NCI-H1417 (cell line): ENCODE measurements at places on chromosomes 11 and 22.

- DNase-seq = no peak
Observed at GRCh38 chr22:29473001-29473400, 7.0 kb upstream of the NEFH start.

GRCh38 chr11:36409152-36409816, 100.8 kb downstream of the TRAF6 start:
- DNase-seq = no peak

DNA sequence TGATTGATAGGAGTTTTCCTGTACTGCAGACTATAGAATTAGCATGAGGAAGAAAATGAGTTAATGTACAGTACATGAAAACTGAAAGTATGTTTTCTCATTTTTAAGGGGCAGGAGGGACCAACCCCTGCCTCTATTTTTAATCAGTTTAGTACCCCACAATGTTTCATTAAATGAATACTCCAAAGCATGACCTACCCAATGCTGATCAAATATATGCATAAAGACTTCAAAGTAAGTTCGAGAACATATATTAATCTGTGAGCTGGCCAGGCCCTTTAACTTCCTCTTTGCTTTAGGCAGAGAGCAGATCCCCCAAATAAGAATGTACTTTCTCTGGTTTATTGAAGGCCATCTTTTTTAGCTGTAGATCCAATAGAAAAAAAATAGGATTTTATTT, 161.0 kb downstream of the FCHSD2 start:
- DNase-seq = no peak

- DNase-seq = no peak
Observed at GRCh38 chr11:15557457-15558230, 442.9 kb downstream of the INSC start.

DNA sequence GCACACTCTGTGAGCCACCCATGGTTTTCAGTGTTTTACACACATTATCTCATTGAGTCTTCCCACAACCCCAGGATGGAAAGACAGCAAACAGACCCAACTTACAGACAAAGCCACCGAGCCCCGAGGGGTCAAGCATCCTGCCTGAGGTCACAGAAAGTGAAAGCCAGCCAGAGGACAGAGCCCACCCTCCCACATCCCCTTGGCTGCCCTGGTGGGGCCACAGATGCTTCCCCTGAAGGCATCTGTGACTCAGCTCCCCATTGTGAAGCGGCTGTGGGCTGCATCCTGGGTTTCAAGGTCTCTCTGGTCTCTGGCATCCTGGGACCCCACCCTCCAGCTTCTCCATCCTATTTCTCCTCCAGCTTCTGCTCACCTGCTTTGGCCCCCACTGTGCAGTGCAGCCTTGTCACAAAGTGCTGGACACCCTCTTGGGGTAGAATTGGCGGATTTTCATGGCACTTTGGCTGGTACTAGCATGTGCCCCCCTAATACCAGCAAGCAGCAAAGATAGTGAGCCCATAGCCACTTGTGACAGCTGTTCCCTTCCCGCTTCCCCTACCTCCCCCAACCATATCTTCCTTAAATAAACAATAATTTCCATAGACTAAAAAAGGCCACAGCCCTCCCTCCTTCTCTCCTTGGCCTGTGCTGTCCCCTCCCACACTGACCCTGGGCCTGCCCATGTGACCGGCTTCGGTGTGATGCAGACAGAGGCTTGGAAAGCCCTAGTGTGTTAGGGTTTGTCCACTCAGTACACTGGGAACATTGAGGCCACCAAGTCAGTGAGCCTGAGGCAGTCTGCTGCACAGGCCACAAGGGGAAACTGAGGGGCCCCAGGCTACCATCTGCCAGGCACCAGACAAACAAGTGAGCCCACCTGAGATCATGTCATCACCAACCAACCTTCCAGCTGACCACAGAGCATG, 53.9 kb upstream of the SHISAL1 start:
- DNase-seq = no peak

- DNase-seq = no peak
Observed at GRCh38 chr22:45376009-45376408, 37.4 kb downstream of the SMC1B start.

GRCh38 chr11:2524446-2525165, 79.8 kb downstream of the KCNQ1 start:
- no peak for DNase-seq

GRCh38 chr11:129102225-129102624, 89.9 kb downstream of the ARHGAP32 start:
- DNase-seq = no peak

- DNase-seq = peak; percentile 67
Observed at GRCh38 chr11:64044730-64045393, 9.1 kb downstream of the FLRT1 start.

- DNase-seq = no peak
Observed at GRCh38 chr22:35109616-35110015, 43.7 kb downstream of the ISX start.

DNA sequence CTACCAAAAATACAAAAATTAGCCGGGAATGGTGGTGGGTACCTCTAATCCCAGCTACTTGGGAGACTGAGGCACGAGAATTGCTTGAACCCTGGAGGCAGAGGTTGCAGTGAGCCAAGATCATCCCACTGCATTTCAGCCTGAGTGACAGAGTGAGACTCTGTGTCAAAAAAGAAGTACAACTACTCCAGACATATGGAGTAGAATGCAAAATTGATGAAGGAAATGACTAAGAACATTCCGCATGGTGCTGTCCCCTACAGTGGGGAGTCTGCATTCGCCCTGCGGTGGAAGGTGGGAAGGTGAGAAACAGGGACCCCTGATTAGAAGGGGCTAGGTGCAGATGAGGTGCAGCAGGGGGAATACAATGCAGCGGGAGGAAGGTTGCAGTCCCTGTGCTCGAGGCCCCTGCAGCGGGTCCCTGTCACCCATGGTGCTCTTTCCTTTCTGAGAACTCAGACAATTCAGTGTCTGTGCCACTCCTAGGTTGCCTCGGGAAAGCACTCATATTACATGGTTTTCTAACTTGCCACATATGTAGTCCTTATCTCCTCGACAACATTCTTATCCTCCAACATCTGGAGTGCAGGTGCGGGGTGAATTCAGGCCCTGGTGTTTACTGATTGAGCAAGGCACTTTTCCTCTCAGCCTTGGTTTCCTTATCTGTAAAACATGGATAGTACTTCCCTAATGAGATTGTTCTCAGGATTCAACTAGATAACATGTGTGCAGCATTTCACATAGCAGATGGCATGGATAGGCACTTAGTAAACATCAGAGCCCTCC, 5.2 kb downstream of the POLD4 start:
- no peak for DNase-seq

DNA sequence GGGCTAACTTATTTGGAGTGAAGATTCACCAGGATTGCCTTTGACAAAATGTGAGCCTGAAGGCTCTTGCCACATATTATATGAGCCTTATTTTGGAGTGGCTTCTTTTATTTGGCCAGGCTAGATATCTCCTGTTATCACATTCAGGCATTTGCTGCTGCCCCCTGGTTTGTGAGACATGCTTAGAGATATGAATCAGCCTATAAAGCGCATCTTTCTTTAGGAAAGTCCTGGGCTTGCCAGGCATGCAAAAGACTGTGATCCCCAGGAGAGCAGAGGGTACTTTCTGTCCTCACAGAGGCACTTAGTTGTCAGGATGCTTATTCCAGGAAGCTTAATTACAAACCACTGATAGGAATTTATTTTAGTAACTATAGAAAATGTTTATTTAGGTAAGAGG, 333.3 kb downstream of the FAT3 start:
- DNase-seq = no peak

- no peak for DNase-seq
Observed at GRCh38 chr11:80841675-80842074, 1400.8 kb upstream of the TENM4 start.

- peak; percentile 60 for DNase-seq
Observed at GRCh38 chr11:118581057-118581456, 8.8 kb downstream of the ARCN1 start.

DNA sequence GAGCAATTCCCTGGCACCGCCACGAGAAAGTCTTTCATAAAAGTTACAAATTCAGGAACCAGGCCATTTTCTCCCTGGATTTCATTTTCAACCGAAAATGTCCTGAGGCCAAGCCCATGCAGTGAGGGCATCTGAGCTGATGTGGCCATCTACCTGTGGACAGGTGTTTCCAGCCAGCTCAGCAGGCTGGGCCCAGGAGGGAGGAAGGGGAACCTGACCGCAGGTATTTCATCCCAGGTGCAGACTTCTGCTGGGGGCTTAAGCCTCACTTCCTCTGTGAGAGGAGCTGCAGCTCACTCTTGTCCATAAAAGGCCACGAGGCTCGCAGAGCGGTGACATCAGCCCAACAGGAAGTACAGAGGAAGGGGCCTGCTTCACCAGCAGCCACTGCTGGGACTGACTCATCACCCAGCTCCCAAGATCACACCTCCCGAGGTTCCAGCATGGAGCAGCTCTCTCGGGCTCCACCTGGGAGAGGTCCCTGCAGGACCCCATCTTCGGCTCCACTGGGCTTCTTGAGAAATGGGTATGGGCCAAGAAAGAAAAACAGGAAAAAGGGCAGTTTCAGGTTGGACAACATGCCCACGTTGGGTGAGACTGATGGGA, 56.4 kb downstream of the MYH9 start:
- peak; percentile 5 for DNase-seq

GRCh38 chr22:44584256-44584902, 86.3 kb upstream of the RTL6 start:
- DNase-seq = peak; percentile 3

DNA sequence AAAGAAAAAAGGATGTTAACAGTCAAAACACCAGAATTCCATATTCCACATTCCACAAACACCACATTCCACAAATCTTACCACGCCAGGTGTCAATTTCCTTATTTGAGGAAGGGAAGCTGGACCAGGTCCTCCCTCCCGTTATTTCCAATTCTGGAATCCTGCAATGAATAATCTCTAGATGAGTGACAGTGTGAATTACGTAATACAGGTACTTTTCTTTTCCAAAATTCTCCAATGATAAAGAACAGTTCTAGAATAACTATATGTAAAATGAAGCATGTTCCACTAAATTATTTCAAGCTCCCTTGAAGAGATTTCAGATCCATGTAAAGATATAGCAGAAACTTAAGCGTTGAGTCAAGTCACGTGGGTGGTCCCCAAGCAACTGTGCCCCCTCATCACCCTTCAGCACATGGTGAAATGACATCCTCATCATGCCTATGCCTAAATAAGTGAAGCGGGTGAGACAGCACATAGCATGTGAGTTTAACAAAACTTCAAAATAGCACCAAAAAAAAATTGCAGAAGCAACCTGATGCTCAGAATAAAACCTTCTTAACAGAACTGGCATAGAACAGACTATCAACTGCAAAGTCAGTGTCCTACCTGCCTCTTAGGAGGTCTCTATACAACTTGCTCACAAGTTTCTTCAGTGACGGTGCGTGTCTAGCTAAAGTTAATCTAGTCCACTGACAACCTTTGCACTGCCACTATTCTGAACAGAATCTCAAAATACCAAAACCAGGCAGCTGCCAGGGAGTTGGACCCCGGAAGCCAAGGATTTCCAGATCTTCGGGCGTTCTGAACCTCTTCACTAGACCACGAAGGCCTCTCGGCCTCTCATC, 876 bp downstream of the NFRKB start:
- no peak for DNase-seq

DNA sequence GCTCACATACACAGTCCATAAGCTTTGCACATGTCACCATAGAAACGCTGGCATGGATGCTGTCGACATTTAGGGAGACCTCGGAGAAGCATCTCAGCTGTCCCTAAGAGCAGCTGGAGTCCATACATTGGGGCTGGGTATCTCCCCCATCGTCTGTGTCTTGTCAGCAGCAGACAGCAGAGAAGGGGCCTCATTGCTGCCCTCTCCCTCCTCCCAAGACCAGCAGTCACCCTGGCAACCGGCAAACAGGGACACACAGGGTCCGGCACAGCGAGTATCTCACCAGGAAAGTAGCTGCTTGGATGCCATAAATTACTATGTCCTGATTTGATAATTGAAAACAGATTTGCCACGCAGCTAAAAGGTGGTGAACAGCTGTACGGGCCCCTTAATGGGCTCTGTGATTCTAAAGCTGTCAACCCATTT, 84.4 kb downstream of the CD44 start:
- DNase-seq = peak; percentile 78

- DNase-seq = peak; percentile 91
Observed at GRCh38 chr11:19225581-19225980, 15.2 kb downstream of the E2F8 start.

DNA sequence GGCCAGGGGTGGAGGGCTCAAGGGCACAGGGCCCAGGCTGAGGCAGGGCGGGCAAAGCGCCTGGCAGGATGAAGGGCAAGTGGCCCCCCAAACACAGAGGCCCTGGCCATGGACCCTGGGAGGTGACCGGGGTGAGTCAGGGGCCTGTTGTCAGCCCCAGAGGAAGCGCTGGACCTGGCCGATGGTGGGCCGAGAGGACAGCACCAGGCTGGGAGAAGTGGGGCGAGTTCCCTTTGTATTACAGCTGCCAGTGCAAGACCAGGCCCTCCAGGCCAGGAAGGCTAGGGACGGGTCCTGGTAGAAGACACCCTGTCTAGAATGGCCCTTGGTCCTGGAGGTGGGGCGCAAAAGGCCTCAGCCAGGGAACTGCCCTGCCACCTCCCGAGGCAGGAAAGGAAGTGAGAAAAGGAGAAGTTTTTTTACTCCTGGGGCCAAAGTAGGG, 12.8 kb downstream of the CXCR5 start:
- DNase-seq = no peak

- DNase-seq = no peak
Observed at GRCh38 chr11:111935317-111936039, 1.7 kb upstream of the DIXDC1 start.

DNA sequence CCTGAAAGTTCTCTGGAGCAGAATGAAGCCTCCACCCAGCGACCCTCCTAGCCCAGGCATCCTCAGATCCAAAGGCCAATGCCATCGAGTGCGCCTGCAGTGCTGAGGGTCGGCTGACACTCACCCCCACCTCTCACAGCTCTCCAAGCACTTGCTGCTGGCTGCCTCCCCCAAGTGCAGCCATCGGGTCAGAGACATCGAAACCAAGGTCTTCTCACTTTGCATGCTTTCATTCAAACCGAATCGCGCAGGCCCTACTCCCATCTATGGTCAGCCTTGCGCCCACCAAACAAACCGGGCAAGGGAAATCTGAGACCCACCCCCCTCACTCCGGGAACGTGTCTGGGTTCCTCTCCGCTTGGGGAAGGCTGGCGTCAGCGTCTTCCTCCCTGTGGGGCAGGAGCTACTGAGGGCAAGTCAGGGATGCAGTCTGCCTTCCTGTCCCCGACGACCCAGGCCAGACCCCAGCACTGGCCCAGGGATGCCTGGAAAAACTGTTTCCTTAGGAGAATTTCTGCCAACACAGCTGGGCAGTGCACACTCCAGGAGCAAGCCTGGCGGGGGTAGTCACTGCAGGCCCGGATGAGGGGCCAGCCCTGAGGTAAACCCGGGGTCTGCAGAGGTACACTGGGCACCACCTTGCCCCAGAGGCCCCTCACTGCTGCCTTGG, 7.0 kb downstream of the WNT7B start:
- DNase-seq = no peak

DNA sequence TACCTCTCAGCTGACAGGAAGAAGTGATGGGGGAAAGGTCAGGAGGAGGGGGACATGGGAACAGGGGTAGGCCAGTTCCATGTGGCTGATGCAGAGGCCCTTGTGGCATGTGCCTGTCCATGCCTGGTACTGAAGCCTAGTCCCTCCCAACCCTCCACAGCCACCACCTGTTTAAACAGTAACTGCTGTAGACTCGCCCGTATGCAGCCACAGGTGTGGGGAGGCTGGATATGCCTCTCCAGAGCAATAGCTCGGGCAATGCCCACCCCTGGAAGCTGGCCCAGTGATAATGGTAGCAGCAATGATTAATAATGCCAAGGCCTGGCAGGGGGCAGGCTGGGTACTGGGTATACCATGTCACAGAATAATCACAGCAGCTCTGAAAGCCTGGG, 2.3 kb downstream of the SMTN start:
- DNase-seq = peak; percentile 69

GRCh38 chr11:11171854-11172253, 181.2 kb downstream of the CSNK2A3 start:
- DNase-seq = no peak
